ENCODE measurements at places on chromosomes 4 and X.

- no peak for DNase-seq
Measured at GRCh38 chr4:6920171-6920570, 10.5 kb downstream of the TBC1D14 start.

DNA sequence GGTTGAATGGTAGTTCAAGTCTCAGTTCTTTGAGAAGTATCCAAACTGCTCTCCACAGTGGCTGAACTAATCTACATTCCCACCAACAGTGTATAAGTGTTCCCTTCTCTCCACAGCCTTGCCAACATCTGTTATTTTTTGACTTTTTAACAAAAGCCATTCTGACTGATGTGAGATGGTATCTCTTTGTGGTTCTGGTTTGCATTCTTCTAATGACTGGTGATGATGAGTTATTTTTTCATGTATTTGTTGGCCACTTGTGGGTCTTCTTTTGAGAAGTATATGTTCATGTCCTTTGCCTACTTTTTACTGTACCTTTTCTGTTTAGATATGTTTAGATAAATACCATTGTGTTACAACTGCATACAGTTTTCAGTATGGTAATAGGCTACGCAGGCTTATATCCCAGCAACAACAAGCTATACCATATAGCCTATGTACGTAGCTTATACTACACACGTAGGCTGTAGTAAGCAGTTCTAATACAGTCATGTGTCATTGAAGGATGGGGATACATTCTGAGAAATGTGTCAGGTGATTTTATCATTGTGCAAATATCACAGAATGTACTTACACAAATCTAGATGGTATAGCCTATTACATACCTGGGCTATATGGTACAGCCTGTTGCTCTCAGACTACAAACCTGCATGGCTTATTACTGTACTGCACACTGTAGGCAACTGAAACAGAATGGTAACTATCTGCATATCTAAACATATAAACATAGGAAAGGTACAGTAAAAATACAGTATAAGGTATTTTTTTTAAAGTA lies 28.1 kb downstream of the KLHL8 start:
- no peak for DNase-seq

DNA sequence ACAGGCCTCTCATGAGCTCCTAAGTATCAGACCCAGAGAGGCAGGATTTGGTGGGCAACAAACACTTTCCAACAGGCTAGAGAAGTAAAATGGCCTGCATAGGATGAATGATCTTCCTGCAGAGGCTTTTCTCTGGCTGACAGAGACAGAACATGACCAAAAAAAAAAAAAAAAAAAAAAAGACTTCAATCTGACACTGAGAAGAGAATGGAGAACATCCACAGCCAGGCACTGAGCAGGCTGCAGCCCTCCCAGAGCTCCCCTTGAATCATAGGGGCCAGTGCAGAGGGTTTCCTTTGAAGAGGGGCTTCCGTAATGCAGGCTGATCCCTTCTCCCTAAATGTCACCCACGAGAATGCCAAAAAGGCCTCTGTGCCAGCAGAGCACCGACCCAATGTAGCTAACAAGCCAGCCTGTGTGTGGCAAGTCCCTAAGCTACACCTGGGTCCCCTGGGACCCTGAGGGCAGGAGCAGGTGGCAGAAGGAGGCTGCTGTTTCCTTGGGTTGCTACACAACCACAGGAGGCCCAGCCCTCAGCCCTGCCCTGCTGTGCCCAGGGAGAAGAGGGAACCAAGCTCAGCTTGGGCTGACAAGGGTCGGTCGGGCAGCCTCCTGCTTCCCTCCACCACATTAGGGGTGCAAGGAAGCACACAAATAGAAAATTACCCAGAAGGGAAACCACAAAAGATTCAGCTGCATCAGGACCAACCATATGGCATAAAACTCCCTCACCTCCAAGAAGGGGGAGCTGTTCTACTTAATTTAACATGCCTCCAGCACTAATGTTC lies 55.6 kb downstream of the MAP7D2 start:
- DNase-seq: peak; percentile 79

DNA sequence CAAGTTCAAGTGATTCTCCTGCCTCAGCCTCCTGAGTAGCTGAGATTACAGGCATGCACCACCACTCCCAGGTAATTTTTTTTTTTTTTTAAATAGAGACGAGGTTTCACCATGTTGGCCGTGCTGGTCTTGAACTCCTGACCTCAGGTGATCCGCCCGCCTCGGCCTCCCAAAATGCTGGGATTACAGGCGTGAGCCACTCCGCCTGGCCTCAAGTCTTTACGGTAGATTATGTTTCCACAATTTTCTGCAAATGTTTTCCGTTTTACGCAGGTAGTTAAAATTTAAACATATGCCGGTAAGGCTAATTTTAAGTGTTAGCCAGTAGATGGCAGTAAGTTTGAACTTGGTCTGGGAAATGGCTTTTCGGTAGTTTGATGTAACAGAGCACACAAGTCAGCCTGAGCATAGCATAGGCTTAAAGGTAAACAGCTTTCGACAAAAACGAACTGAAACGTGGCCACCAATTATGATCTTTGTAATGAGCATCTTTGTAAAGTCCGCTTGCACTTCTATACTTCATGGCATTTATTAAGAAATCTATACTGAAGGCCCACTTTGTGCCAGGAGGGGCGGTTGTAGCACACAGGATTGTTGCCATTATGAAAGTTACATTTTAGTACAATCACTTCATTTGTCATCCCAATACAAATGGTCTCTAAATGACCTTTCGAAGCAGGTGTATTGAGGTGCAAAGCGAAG lies 31.1 kb downstream of the CCKAR start:
- DNase-seq: peak; percentile 77

DNA sequence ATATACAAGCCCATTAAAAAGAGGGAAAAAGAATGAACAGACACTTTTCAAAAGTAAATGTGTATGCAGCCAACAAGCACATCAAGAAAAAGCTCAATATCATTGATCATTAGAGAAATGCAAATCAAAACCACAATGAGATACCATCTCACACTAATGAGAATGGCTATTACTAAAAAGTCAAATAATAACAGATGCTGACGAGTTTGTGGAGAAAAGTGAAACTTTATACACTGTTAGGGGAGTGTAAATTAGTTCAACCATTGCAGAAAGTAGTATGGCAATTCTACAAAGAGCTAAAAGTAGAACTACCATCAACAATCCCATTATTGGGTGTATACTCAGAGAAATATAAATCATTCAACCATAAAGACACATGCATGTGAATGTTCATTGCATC lies 203.0 kb downstream of the ARAP2 start:
- DNase-seq: no peak

- DNase-seq: no peak
Measured at GRCh38 chr4:93760284-93760683, 68.3 kb upstream of the ATOH1 start.

- DNase-seq: peak; percentile 57
Measured at GRCh38 chr4:17577665-17578481, 875 bp downstream of the LAP3 start.

- no peak for DNase-seq
Measured at GRCh38 chrX:153361781-153362397, 27.9 kb downstream of the ZNF275 start.
